ENCODE measurements at places on chromosomes 12 and 14.

GRCh38 chr14:50773632-50774541 is 57.1 kb downstream of the NIN start:
- DNase-seq: no peak

DNA sequence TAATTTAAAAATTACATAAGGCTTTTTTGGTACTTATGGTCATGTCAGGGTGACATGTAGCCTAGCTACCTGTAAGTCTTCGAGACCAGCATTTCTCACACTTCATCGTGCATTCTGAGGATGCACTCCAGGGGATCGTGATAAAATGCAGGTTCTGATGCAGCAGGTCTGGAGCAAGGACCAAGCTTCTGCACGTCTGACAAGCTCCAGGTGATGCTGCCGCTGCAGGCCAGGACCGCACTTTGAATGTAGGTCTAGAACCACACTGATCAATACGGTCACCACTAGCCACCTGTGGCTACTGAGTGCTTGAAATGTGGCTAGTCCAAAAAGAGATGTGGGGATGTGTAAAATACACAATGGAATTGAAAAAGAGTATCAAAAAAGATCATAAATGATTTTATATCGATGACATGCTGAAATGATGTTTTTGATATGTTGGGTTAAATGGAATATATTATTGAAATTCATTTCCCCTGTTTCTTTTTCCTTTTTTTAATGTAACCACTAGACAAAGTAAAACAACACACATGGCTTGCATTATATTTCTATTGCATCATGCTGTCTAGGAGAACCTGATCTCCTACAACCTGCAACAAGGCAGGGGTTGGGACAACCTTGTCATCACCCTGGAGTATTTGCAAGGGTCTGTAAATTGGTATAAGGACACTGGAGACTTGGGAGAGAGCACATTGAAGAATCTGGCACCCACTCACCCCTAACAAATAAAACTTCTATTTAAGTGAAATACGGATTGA is 142.4 kb downstream of the DPF3 start:
- DNase-seq: no peak

DNA sequence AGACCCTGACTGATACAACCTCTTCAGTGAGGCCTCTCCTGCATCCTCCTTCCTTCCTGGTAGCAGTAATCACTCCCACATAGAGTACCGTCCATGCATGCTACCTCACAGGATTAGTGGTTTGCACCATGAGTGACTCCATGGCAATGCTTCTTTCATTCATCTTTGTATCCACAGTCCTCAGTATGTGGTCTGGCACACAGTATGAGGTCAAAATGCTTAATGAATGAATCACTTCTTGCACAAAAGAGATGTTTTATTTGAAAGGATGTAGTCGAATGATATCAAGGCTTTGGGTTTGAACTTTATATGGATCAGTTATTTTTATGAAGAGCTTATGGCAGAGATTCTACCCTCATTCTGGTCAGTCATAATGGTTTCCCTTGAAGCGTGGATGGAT is 42.2 kb downstream of the KCNA5 start:
- DNase-seq: no peak

- no peak for DNase-seq
Measured at GRCh38 chr14:93960108-93960475, 16.3 kb downstream of the ASB2 start.

- DNase-seq: no peak
Measured at GRCh38 chr12:124829008-124829707, 34.5 kb downstream of the SCARB1 start.

DNA sequence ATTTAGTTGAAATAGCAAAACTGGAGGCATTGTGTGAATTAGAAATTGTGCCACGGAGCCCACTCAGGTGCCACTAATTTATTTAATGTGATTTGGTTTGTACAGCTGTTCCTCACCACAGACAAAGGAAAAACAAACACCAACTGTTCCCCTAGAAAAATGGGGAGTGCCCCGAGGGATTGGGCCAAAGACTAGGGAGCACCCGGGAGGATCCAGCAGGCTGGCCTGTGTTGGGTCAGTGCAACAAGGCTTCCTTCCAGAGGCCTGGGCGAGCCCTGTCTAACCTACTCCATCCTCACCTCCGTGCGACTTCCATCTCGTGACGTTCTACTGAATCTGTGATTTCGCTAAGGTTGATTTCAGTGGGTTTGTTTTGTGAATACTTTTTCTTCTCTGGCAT is 206.2 kb downstream of the CHST11 start:
- DNase-seq: no peak

DNA sequence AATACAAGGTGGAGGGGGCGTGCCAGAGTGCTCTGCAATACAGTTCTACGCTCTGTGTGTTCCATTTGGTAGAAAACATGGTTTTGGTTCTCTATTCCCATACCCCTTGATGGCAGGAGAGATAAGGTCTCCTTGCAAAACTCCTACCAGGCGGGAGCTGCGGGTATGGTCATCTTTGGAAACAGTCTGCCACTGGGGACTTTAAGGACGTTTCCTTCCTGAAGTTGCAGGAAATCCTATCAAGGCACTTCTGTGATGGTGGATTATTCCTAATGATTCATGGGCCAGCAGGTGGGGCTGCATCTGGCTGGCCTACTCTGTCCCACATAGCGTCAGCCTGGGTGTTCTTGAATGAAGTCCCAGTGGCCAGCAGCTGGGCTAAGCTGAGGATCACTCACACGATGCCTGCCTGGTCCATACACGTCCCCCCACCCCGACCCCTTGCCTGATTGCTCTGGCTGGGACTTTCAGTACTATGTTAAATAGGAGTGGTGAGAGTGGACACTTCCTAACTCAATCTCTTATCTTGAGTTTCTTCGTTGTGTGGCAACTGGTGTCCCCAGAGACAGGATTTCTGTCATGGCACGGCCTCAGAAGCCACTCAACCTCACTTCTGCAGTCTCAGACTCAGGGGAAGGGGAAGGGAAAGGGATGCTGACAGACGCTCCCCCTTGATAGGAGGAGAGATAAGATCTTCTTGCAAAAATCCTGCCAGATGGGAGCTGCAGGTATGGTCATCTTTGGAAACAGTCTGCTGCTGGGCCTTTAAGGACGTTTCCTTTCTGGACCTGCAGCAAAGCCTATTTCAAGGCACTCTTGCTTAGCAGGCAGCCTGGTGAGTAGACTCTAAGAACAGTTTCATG is 61.0 kb upstream of the FKBP4 start:
- no peak for DNase-seq

Measured in left cardiac atrium (tissue), 4 donors.